Panc1 (cell line): ENCODE measurements at places on chromosomes 5 and 9.

- no peak for DNase-seq
Observed at GRCh38 chr5:115775999-115776398, 40.5 kb downstream of the CDO1 start.

DNA sequence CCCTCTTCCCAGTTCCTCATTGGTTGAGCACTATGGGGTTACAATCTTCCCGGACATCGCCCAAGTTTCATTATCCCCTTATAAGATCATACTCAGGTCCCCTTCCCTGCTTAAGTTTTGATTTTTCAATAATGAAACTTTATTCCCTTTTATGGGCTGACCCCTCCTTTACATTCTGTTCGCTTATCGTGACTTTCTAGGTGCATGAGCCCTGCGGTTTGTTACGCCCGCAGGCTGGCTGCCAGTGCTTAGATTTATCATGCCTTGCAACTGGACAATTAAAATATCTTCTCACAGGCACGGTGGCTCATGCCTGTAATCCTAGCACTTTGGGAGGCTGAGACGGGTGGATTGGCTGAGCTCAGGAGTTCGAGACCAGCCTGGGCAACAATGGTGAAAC lies 127.9 kb upstream of the FER start:
- no peak for DNase-seq

DNA sequence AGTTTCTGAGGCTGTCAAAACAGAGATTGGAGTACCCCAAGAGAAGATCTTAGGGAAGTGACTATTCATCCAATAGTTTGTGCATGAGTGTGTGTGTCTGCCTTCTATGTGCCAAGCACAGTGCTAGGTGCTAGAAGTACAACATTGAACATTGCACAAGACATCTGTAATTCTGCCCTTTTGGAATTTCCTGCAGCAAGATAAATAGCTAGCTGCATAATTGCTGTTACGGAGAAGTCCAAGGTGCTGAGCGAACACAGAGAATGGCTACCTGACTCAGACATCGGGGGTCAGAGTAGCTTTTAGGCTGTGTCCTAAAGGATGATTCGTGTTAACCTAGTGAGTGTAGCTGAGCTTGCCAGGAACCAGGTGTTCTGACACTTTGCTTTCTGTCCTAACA lies 44.8 kb downstream of the PAPPA start:
- DNase-seq: no peak

DNA sequence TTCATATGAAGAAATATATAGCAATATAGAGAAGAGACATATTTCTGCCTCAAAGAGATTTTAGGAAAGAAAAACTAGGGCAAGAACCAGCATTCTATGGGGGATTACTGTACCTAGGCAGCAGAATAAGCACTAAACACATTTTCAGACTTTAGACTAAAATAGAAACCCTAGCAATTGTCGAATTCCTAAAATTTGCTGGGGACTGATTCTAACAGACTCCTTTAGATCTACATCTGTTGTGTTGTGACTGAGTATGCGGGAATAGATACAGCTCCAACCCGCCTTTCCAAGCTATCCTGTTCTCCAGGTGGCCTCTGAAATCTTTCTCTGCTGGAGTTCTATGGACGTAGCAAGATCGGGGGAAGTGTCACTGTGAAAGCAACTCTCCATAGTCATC lies 482.2 kb downstream of the NTRK2 start:
- DNase-seq: no peak

- DNase-seq: no peak
Observed at GRCh38 chr9:121472446-121472845, 27.2 kb downstream of the GGTA1 start.

GRCh38 chr5:91146230-91146629 lies 236.9 kb downstream of the ARRDC3 start:
- no peak for DNase-seq

GRCh38 chr9:98256756-98257155 lies 1.3 kb upstream of the TBC1D2 start:
- DNase-seq: no peak

DNA sequence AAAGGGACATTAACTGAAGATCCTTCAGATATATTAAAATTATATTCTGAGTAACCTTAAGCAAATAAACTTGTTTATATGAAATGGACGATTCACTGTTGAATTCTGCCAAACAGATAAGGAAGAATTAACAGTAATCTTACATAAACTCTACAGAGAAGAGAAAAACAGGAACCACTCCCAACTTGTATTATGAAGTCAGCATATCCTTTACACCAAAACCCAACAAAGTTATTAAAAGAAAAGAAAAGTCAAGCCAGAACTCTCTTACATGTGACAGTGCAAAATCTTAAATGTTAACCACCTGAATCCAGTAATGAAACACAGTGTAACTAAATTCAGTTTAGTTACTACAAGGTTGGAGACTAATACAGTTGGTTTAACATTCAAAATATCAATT lies 185.8 kb downstream of the DEPDC1B start:
- no peak for DNase-seq

DNA sequence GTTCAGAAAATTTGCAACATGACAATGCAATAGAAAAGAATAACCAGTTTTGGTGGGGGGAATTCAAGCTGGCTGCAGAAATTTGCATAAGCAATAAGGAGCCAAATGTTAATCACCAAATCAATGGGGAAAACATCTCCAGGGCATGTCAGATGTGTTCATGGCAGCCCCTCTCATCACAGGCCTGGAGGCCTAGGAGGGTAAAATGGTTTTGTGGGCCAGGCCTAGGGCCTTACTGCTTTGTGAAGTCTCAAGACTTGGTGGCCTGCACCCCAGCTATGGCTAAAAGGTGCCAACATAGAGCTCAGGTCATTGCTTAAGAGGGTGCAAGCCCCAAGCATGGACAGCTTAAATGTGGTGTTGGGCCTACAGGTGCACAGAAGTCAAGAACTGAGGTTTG lies 29.7 kb upstream of the SLC36A1 start:
- no peak for DNase-seq

DNA sequence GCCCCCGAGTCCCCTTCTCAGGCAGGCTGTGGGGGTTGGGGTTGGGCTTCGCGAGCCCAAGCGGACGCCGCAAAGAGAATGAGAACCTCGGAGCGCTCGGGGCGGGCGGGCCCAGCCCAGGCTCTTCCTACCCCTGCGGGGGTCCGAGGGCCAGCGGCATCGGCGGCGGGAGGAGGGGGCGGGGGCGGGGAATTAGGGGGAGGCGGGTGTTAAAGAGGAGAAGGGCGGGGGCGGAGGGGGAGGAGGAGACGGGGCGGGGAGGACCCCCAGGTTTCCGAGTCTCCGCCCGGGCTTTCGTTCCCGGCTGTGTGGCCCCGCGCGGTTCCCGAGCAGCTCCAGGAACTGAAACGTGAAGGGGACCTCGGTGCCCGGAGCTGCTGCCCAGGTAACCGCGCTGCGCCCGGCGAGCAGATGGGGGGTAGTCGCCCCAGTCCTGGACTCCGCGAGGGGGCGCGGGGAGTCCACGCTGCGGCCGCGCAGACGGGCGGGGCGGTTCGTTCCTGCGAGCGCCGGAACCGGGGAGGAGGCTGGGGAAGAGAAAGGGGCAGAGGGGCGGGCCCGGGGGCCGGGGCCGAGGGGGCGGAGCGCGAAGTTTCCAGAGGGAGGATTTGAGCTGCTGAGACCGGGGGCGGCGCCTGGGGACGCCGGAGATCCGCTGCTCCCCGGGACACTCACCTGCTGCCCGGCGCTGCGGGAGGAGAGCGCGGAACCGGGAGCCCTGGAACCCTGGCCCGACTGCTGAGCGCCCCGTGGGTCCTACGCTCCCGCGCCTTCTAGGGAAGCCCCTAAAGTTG lies 38.4 kb upstream of the PLEKHG4B start:
- no peak for DNase-seq

- no peak for DNase-seq
Observed at GRCh38 chr5:54001976-54002775, 308.2 kb downstream of the ARL15 start.

DNA sequence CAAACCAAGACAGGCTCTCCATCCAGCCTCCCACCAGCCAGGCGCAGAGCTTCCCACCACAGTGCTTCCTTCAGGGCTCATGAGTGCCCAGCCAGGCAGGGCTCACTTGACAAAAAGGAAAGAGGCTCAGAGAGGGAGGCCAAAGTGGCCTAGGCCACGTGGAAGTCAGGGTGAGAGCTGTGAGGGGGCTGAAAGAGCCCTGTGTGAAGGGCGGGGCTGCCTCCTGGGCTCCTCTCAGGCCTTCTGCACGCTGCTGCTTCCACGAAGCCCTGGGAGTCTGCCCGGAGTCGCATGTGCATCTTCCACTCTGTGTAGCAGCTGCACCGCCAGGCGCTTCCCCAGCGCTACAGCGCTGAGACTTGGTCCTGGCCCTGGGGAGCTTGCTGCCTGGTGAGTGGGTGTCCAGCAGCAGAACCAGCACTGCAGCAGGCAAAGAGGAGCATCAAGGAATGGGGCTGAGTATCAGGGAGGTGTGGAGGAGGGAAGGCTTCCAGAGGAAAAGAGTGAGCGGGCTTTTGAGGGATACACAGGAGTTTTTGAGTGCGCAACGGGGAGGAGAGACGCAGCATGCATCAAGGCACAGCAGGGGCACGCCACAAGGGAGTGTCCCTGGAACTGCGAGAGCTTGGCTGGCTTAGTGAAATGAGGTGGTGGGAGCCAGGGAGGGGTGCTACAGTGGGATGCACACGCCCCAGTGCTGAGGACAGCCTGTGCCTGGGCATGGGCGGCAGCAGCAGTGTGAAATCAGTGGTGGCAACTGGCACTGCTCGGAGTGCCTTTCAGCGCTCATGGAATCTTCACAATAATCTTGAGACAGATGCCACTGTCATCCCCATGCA lies 178.0 kb downstream of the GAPVD1 start:
- DNase-seq: no peak

DNA sequence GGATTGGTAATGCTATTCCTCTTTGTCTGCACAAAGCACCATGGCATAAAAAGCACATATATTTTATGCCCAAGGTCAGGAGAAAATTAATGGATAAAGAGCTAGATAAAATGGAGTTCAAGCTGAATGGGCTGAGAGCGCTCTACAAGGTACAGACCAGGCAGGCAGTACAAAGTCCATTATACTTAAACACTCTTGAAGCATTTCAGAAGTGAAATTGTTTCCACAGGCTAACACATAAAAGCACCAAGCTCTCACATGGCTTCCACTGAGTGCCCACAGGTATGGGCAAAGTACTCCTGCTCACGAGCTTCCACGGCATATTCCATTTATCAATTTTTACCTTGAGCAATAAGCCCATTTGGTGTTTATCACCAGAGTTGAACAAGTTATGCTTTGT lies 771.2 kb upstream of the DMAC1 start:
- no peak for DNase-seq

GRCh38 chr9:1659363-1659690 lies 355.8 kb upstream of the SMARCA2 start:
- DNase-seq: no peak

DNA sequence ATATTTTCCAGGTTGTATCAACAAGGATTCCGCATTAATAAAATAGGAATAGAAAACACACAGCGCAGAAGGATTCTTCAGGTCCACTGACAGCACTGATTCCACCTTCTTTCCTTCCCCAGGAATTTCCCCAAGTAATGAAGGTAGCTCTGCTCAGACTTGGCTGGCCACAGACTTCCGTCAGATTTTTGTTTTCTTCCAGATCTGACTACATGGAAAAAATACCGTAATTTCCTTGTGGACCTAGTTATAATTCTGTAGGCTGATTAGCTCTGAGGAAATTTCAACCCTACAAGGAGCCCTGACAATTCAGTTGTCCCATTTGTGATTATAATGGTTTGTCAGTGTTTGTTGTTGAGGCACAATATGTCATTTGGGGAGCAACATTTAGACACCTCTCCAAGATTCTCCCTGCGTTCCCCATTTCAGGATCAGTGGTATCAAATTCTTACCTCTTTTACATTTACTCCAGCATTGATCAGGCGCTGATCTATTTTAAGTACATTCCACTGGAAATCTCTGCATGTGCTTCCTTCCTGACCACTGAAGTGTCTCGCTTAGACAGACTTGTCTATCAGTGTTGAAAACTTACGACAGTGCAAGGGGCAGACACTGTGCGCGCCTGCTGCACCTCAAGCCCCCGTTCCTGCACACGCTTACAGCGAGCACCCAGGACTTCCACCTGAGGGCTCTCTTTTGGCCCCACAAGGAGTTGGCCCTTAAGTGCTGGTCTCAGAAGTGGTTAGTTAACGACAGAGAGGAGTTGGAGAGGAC lies 94.8 kb downstream of the LHFPL2 start:
- no peak for DNase-seq

- no peak for DNase-seq
Observed at GRCh38 chr5:97043511-97043910, 98.9 kb downstream of the LIX1 start.

- DNase-seq: no peak
Observed at GRCh38 chr5:159128070-159128541, 28.4 kb upstream of the EBF1 start.

DNA sequence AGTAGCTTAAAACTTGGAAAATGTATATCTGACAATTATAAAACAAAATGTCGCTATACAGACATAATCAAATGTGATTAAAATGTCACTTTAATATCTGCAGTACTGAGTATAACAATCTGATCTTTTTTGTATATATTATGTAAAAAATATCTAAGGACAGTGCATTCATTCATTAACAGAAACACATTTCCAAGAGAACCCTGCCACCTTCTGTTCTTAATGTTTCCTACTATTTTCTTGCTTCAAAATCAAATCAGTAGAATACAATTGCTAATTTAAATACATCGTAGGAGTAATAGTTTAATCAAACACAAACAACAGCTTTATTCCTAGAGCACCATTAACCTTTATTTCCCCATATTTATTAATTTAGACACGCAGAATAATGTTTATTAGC lies 142.6 kb upstream of the ST8SIA4 start:
- no peak for DNase-seq

DNA sequence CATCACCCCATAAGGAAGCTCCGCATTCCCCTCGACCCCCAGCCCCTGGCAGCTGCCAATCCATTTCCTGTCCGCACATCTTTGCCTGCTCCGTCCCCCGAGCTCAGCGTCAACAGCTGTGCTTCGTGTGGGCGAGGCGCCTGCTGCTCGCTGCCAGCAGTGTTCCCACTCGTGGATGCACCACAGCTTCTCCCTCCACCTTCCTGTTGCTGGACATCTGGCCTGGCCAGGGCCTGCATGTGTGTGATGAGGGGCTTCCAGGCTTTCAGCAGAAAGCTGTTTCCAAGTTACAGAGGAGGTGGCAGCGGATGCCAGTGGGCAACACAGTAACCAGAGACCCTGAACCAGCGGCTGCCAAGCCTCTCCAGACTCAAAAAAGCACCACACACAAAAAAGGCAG lies 86.0 kb downstream of the PRRT1B start:
- DNase-seq: no peak

DNA sequence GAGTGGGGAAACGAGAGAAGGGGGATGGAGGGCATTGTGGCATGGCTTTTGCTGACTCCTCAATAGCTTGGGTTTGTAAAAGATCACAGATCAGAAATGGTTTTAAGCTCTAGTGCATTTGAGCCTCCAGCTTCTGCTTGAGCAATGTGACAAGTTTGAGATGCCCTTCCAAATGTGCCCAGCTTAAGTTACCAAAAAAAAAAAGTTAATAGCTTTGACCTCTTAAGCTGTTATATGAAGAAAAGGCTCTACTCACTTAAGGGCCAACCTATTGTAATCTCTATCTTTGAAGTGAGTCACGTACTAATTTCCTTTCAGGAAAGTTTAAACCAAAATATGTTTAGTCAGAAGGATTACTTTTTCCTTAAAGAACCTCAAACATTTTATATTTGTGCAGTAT lies 428.8 kb upstream of the ACTBL2 start:
- DNase-seq: no peak

- no peak for DNase-seq
Observed at GRCh38 chr9:125460883-125461635, 199.4 kb downstream of the GAPVD1 start.
